ENCODE measurements at places on chromosomes 7 and 10.

- no peak for DNase-seq
Observed at GRCh38 chr7:137741443-137741842, 105.3 kb downstream of the DGKI start.

- DNase-seq = no peak
Observed at GRCh38 chr7:4709187-4709586, 27.1 kb downstream of the FOXK1 start.

- no peak for DNase-seq
Observed at GRCh38 chr7:102039706-102040105, 222.3 kb downstream of the CUX1 start.

GRCh38 chr10:99742254-99742653 lies 10.2 kb downstream of the CUTC start:
- no peak for DNase-seq

DNA sequence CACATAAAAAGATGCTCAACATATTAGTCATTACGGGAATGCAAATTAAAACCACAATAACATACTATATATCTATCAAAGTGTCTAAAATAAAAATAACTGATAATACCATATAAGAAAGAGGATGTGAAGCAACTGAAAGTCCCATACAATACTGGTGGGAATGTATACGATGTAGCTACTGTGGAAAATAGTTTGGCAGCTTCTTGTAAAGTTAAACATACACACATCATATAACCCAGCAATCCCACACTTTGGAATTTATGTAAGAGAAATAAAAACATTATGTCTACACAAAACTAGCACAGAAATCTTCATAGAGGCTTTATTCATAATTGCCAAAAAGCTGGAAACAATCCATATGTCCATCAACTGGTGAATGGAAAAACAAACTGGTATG lies 10.5 kb upstream of the COMMD3 start:
- no peak for DNase-seq

GRCh38 chr10:121099592-121099991 lies 248.4 kb downstream of the WDR11 start:
- no peak for DNase-seq

- no peak for DNase-seq
Observed at GRCh38 chr10:92203919-92204623, 86.8 kb downstream of the CPEB3 start.

DNA sequence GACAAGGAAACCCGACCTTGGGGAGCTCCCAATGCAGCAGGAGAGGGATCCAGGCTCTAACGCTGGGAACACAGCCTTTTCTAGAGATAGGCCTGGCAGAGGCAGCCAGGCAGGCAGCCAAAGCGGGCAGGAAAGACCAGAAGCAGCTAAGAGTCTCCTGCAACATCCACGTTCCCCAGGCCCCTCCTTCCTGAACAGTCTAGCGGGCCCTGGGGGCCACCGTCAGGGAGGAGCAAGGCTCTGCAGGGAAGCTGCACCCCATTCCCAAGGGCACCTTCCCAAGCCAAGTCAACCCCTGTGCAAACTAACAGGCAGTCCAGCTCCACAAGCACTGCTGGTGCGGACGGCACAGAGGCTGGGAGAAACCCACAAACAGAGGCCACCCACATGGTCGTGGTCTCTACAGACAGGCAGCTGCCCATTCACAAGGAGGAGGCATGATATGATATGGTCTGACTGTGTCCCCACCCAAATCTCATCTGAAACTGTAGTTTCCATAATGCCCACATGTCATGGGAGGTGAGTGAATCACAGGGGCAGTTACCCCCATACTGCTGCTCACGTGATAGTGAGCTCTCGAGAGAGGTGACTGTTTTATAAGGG lies 115.7 kb downstream of the MAD1L1 start:
- DNase-seq = no peak

GRCh38 chr7:143733876-143734275 lies 23.6 kb downstream of the CTAGE6 start:
- no peak for DNase-seq

GRCh38 chr10:92567952-92568600 lies 5.8 kb downstream of the IDE start:
- no peak for DNase-seq

DNA sequence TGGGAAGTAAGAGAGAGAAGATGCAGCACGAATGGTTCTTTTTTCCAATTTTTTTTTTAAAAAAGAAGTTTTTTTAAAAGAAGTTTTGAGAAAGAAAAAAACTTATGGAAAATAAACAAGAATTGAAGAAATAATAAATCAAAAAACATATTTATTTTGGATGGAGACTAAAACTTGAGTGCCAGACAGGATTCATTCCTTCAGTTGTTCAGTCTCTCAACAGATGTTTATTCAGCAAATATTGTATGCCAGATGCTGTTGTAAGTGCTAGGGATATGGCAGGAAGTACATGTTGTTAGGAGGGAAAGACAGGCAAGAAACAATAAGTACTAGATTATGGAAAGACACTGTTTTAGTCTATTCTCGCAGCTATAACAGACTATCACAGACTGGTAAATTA lies 750.7 kb upstream of the PHF14 start:
- no peak for DNase-seq

DNA sequence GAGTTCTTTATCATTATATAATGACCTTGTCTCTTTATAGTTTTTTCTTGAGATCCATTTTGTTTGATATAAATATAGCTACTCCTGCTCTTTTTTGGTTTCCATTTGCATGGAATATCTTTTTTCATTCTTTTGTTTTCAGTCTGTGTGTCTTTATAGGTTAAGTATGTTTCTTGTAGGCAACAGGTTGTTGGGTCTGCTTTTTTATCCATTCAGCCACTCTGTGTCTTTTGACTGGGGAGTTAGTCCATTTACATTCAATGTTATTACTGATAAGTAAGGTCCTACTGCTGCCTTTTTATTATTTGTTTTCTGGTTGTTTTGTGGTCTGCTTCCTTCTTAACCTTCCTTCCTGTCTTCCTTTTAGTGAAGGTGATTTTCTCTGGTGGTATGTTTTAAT lies 21.1 kb downstream of the GALNT11 start:
- DNase-seq = no peak

DNA sequence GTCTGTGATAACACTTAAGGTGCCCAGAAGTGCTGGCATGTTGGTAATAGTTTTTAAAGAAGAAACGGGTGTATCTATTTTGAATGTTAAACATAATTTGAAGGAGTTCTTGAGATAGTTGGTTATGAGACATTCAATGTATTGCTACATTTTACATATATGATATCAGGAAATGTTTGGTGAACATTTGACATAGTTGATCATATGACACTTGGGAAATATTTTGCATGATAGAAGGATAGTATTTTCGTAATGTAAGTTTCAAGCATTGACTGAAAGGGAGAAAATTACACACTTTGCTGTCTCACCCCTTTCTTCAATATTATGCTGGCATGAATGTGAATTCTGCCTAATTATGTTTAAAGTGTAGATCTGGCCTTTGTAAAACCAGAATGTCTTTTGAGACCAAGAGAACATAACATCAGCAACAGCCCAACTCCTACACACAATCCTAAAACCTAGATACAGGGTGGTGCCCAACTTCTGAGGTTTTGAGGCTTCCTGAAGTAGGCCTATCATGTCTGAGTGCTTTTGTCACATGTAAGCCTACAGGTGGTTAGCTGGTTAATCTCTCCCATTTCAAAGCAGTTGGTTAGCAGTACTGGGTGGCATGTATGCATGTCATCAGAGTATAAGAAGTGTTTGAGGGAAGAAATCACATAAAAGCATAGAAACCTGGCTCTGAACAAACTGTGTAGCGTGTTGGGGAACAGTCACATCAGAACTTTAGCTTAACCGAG lies 2.1 kb downstream of the ADD3 start:
- DNase-seq = peak; percentile 32

- DNase-seq = no peak
Observed at GRCh38 chr7:107850216-107850615, 40.8 kb upstream of the DLD start.

- DNase-seq = no peak
Observed at GRCh38 chr10:32951111-32951510, 6.9 kb downstream of the ITGB1 start.

GRCh38 chr10:20744821-20745220 lies 152.3 kb downstream of the NEBL start:
- no peak for DNase-seq

GRCh38 chr7:99772565-99772964 lies 11.4 kb downstream of the CYP3A4 start:
- no peak for DNase-seq

- no peak for DNase-seq
Observed at GRCh38 chr10:130064783-130065182, 45.8 kb downstream of the C10orf143 start.

DNA sequence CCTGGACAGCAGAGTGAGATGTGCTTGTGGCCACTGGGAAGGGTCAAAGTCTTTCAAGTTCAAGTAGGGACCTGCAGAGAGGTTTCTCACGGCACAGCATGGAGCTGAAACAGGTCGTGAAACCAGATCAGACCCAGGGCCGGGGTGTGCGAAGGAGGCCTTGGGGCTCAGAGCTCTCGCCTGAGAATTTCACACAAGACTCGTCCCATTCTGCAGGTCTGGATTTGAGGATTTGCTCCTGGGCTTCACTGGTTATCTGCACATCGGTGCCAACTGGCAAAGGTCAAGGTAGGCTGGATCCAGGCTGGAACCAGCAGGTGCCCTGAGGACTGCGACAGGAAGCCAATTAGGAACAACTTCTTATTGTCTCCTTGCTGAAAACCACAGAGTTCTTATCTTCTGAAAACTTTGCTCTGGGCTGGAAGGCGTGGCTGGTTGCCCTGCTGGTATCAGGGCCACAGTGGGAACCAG lies 24.0 kb upstream of the GTF2I start:
- DNase-seq = no peak

DNA sequence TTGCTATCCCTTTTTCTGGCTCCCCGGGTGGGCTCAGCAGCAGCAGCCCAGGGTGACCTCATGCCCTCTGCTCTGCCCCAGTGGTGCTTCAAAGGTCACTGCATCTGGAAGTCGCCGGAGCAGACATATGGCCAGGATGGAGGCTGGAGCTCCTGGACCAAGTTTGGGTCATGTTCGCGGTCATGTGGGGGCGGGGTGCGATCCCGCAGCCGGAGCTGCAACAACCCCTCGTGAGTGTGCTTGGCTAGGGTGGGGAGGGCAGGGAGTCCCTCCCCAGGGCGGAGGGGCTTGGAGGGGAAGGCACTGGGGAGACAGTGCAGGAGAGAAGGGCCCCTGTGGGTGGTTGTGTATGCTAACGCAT lies 46.4 kb downstream of the TBATA start:
- no peak for DNase-seq

GRCh38 chr7:20301311-20301939 lies 29.3 kb upstream of the ITGB8 start:
- no peak for DNase-seq

GRCh38 chr7:104983076-104983577 lies 30.9 kb upstream of the KMT2E start:
- DNase-seq = no peak

DNA sequence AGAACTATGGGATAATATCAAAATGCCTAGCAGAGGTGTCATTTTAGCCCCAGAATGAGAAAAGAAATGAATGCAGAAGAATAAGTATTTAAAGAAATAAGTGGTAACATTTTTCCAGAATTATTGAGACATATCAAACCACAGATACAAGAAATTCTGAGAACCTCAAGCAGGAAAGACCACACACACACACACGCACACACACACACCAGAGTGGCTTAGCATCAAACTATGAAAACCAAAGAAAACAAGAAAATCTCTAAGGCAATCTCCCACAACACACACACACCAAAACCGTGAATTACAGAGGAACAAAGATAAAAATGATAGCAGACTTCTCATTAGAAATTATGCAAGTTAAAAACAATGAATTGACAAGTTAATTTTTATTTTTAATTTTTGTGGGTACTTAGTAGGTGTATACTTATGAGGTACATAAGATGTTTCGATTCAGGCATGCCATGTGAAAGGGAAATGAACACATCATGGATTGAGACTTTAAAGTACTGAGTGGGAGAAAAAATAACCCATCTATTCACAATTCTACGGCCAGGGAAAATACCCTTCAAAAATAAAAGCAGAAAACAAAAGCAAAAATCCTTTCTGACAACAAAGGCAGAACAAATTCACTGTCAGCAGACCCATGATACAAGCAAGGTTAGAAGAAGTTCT lies 14.6 kb downstream of the PPIF start:
- DNase-seq = no peak

DNA sequence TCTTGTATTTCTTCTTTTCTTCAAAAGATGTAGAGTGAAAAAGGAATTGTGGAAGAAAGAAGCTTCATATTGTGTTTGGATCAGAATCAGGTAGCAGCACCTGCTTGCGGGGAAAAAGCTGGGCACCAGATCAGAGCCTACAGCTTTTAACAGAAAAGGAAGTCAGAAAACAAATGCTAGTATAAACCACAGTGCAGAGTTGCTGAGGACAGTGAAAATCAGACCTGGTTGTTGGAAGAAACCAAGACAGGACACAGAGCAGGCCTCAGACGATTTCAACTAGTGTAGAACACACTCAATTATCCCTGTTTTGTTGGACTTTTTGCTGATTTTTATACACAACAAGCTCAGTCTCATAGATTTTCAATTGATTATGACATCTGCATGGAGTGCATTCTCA lies 221.4 kb downstream of the PTN start:
- DNase-seq = no peak

DNA sequence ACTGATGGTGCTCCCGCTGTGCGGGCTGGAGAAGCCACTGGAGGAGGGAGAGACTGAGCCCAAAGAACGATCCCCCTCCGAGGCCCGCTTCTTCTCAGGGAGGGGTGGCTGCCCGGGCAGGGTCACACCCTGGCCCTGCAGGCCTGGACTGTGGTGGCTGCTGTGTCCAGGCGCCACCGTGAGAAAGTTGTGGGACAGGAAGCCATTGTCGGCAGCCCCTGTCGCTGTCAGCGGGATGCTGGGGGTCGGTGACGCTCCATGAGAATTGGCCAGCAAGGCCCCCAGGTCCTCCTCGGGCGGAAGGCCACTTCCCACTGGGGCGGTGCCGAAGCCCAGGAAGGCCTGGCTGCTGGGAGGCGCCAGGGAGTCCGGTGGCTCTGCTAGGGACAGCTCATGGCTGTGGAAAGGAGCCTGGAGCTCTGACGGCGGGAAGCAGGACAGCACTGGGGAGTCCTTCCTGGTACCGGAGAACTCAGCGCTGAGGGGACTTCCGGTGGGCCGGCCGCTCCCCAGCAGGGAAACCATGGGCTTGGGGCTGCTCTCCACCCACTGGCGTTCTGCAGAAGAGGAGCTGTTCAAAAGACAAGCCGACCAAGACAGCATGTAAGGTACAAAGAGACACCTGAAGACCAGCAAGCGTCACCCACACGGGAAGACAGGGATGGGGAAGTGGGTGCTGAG lies 278.8 kb downstream of the TNS3 start:
- DNase-seq = no peak

- no peak for DNase-seq
Observed at GRCh38 chr10:87670586-87670985, 10.9 kb downstream of the PAPSS2 start.

DNA sequence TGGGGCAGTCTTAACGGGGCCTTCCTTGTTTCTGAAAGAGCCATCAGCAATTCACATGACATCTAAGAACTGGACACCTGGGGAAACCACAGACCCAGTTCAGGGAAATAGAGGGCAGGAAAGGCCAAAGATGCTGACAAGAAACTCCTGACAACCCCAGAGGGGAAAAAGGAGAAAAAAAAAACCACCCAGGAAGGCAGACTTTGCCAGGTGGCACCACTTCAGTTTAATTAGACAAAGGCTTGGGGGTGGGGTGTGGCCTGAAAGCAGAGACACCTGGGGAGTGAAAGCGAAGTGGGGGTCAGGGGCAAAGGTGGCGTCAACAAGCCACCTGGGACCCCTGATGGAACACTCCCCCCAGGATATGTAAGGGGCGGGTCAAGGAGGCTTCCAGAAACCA lies 53.6 kb downstream of the RAB11FIP2 start:
- DNase-seq = no peak

Data from activated CD4-positive, alpha-beta T cell treated with anti-CD3 and anti-CD28 coated beads, Interleukin-2, amount 50 U/mL, for 1 hour (primary cell).